ENCODE measurements at places on chromosomes 1 and 21.

GRCh38 chr1:223068900-223069665, 74.0 kb downstream of the TLR5 start:
- DNase-seq, result no peak

DNA sequence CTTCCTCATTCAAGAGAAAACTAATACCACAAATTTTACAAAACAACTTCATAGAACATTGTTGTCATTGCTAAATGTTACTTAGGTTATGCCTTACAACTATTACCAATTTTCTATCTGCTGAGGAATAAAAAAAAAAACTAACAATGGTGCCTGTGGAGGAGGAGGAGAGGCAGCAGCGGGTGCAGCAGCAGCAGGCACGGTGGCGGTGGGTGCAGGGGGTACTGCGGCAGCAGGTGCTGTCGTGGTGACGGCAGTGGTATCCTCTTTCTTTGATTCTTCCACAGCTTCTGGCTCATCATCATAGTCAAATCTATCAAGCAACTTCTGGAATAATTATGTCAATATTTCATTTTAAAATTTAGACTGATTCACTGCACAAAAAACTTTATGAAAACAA, 35.5 kb downstream of the SCAF4 start:
- no peak for DNase-seq

- DNase-seq, result no peak
Measured at GRCh38 chr1:41853907-41854306, 64.8 kb downstream of the HIVEP3 start.

GRCh38 chr1:171740356-171740863, 1.5 kb downstream of the VAMP4 start:
- DNase-seq, result no peak

DNA sequence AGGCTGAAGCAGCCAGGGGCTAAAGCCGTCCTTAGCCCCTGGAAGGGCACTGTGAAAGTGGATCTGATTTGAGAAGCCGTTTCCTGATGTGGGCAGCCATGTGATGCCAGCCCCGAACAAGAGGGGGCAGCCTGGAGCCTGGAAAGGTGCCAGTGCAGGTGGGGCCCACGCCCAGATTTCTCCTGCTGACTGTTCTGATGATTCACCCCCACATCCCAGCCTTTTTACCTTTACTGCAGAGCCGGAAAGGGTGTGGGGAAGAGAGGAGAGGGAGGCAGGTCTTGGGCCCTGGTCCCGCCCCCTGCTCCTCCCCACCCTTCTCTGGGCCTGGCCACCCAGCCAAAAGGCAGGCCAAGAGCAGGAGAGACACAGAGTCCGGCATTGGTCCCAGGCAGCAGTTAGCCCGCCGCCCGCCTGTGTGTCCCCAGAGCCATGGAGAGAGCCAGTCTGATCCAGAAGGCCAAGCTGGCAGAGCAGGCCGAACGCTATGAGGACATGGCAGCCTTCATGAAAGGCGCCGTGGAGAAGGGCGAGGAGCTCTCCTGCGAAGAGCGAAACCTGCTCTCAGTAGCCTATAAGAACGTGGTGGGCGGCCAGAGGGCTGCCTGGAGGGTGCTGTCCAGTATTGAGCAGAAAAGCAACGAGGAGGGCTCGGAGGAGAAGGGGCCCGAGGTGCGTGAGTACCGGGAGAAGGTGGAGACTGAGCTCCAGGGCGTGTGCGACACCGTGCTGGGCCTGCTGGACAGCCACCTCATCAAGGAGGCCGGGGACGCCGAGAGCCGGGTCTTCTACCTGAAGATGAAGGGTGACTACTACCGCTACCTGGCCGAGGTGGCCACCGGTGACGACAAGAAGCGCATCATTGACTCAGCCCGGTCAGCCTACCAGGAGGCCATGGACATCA, at the start of gene SFN:
Gene SFN (plus strand): TSS at position 369 of the 904 bp plus-strand sequence. CDS start 64 bp downstream, at position 433.
- DNase-seq, result peak; percentile 89

DNA sequence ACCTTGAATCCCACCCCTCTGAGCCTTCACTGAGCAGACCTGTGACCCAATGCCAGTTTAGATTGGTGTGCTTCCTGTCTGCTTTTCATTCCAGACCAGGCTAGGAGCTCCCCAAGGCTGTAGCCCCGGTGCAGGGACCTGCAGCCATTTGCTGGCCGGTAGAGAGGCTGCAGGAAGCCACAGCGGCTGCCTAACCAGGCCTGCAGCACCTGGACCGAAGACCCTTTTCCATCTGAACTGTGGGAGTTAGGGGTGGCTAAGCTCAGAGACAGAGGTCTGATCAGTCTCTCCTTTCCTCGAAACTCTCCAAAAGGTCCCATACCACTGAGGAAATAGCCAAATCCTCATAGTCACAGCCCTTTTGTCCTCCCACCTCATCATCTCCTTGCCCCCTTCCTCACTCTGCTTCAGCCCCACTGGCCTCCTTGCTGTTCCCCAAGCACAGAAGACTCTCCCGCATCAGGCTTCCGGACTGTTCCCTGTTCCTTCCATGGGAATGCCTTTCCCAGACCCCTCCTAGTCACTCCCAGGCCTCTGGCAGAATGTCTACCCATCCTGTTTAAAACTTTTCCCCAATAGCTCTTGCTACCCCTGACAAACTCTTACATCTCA, 674 bp upstream of the TTC4 start:
- no peak for DNase-seq

DNA sequence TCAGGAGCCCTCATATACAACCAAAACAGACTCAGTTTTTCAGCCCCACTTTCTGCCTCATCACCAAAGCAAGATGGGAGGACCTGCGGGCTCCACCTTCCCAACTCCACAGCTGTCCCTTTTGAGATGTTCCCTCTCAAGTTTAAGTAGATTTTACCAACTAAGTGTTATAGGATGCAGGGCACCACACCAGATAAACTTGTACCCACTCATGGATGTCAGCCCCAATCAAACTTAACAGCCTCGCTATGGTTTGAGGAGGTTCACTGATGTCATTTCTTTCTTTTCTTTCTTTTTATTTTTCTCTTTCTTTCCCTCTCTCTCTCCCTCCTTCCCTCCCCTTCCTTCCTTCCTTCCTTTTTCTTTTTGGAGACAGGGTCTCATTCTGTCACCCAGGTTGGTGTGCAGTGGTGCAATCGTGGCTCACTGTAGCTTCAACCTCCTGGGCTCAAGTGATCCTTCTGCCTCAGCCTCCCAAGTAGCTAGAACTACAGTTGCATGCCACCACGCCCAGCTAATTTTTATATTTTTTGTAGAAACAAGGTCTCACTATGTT, 13.4 kb downstream of the CD58 start:
- DNase-seq, result no peak

- DNase-seq, result no peak
Measured at GRCh38 chr1:84538599-84538998, 32.2 kb upstream of the GNG5 start.

DNA sequence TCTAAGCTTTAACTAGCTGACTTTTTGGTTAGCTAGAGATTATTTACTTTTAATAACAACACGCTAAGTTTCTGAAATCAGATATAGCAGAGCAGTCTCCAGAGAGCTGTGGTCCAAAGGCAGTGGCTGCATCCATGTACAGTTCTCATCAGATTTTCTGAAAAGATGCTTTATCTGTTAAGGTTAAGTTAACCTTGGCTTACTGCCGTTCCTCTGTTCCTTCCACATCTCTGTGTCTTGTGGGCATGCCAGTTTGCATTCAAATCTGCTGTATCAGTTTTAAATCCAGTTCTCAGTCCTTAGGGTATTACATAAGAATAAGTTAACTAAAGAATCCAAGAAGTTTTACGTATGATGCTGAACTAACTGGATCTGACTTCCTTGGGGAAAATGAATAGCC, 46.8 kb downstream of the SPATA46 start:
- DNase-seq, result no peak

- no peak for DNase-seq
Measured at GRCh38 chr1:190688096-190688495, 210.4 kb upstream of the BRINP3 start.

GRCh38 chr1:29752141-29752540, 515.8 kb downstream of the PTPRU start:
- peak; percentile 15 for DNase-seq

GRCh38 chr1:206935491-206936067, 10.7 kb downstream of the PIGR start:
- DNase-seq, result no peak

GRCh38 chr1:3524556-3525203, 70.2 kb downstream of the ARHGEF16 start:
- no peak for DNase-seq

- no peak for DNase-seq
Measured at GRCh38 chr1:90721210-90722194, 4.4 kb upstream of the BARHL2 start.

DNA sequence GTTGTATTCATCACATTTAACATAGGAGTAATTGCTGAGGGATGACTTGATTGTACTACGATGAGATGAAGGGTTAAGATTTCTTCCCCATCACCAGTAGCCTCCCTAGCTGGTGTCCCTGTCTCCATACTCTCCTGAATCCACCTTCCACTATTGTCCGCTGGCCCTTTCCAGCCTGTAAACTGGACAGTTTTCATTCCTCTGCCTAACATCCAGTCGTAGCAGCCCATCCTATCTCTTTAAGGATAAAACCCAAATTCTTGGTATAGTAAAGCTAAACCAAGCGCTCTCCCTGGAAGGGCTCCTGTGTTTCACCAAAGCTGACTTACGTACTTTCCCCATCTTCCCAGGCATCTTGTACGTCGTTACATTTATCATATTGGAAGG, 670 bp downstream of the COX20 start:
- DNase-seq, result no peak

DNA sequence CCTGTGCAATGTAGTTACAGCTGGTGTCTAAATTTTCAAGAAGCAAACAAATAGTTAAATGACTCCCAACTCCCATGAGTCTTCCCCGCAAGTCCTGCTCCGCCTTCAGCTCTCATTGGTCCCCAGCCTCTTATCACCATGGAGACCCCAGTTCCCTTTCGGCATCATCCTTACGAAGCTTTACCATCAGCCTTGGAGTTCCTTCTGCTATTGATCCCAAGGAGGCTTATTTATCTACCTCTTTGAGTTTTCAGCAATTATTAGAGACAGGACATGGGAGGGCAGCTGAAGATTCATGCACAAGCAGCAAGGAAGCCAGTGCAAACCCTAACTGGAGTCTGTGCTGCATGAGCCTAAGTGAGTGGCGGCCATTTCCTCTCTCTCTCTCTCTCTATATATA, 12.3 kb downstream of the KCNA2 start:
- no peak for DNase-seq

DNA sequence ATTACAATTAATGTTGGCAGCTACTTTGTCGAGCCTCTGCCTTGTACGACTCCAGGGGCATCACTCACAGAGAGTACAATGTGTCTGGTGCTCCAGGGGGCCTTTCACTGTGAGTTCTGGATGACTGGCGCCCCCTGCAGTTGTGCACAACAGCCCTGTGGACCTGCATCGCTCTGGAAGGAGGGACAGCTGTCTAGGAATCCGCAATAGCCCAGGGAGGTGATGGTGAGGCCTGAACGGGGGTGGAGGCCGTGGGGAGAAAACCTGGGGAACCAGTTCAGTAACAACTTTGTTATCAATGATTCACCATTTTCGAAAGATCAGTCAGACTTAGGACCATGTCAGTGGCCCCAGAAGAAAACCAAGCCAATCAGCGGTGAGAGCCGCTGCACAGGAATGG, 189.1 kb downstream of the KAZN start:
- DNase-seq, result peak; percentile 52

- DNase-seq, result no peak
Measured at GRCh38 chr1:41731516-41732030, 187.1 kb downstream of the HIVEP3 start.

DNA sequence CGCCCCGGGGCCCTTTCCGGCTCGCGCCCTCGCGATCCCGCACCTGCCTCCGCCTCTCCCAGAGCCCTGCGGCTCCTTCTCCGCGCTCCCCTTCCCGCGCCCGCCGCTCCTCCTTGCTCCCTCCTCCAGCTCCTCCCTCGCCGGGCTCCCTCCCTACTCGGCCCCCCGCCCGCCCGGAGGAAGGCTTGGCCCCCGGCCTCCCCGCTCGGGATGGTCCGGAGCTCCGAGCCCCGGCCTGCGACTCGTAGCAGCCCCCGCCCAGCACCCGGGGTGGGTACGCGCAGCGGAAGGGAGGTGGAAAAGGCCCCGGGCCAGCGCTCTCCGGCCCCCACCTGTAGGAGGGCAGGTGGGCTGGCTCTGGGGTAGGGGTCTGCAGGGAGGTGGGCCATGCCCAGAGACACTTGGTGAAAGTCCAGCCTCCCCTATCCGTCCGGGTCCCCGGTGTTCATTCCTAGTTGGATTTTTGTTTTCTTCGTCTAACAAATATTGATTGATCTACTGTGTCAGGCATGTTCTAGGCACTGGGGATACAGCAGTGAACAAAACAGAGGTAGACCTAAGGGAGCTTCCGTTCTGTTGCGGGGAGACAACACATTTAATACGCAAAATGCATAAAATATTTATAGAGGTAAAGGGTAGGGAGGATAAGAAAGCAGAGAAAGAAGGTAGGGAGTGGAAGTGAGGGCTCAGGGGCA, at the start of gene HTR1D:
Gene HTR1D (minus strand): TSS at position 82 of the 695 bp plus-strand sequence. CDS start 23,283 bp downstream, outside the sequence.
- no peak for DNase-seq

- no peak for DNase-seq
Measured at GRCh38 chr1:184437291-184437690, 50.5 kb downstream of the C1orf21 start.

GRCh38 chr1:111585447-111586086, 34.0 kb upstream of the RAP1A start:
- DNase-seq, result no peak

DNA sequence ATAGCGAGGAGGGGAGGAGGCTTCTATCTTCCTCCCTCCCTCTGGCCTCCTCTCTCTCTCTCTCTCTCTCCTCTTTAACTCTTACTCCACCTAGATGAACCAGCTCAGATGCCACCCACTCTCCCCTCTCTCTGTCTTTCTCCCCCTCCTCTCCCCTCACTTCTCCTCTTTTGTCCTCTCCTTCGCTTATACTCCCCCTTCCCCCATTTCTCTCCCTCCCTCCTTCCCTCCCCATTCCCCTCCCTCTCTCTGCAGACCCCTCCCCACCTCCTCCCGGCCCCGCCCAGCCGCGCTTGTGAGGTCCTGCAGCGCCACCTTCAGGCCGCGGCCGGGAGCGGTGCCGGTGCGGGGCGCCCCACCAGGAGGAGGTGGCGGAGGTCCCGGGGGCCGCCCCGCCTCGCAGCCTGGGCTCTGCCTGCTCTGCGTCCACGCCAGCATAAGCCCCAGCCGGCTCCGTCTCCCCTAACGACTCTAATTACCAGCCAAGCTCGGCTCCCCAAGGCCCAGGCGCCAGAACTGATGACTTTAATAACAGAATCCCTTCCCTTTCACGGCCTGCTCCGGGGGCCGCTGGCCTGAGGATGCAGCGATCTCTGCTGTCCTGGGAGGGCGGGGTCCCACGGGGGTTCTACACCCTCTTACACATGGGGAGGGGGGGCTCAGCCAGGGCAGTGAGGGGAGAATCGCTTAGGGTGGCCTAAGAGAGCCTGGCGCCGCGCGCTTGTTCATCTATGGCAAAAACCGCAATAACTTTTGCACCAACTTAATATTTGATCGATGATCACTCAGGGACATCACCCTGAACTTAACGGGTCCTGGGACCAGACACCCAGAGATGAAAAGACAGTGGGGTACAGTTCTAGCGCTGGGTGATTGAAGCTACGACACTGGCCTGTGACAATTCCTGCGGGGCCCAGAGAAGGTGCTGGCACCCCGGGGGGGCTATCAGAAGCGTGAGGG, 637.3 kb downstream of the MATN1 start:
- DNase-seq, result no peak

GRCh38 chr1:88274431-88274830, 409.6 kb upstream of the PKN2 start:
- DNase-seq, result no peak
